ENCODE measurements at places on chromosomes 12 and 14.
A peak's percentile ranks its signal among the peaks of the same experiment; 100 is the strongest.

DNA sequence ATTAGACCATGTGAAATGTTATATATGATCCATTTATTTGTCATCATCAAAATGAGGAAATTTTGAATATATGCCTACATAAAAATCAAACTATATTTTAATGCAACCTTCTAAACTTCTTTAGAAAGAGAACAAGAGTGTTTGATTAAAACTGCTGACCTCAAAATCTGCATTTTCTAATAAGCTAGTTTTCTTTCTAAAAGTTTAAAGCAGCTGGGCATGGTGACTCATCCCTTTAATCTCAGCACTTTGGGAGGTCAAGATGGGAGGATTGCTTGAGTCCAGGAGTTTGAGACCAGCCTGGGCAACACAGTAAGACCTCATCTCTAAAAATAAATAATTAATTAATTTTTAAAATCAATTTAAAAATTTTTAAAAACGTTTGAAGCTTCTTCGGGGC lies 36.2 kb downstream of the GNPTAB start:
- DNase-seq = no peak

- no peak for DNase-seq
Observed at GRCh38 chr14:28102001-28102400, 664.6 kb upstream of the FOXG1 start.

- no peak for DNase-seq
Observed at GRCh38 chr12:50914872-50915484, 37.4 kb upstream of the HIGD1C start.

DNA sequence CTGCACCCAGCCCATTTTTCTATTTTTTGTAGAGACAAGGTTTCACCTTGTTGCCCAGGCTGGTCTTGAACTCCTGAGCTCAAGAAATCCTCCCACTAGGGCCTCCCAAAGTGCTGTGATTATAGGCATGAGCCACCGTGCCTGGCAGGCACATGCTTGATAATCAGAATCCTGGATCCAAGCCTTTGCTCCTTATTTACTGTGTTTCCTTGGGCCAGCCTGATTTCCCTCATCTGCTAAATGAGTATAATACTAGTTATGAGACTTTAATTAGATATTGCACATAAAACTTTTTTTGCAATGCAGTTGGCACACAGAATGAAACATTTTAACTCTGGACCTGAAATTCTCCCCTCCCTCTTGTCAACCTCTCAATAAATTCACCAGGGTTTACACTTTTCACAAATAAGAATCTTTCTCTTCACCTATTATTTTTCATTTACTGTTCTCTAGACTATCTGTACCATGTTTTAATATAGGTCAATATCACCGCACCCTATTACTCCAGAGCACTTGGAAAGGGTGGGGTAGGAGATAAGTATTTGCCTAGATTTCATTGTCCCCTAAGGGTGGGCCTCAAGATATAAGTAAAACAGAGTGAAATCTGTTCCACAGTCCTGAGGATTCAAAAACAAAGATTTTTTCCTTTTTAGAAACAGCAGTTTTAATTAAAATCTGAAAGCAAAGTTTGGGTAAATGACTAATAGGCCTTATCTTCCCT lies 69.2 kb upstream of the NR2C1 start:
- no peak for DNase-seq

DNA sequence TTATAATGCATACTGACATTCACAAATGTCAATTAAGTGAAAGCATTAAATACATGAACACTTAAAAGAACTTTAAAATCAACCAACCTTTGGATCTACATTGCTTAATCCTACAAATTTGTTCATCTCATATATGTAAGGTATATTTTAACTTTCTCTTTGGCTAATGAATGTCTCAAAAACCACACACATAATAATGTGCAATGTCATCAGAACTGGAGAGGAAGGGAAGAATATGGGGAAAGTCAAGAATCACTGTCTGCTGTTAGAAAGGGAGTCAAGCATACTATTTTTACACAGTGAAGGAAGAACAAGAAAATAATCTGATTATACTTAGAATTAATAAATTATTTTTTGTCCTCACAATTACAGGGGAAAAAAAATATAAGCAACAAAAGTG lies 4.9 kb downstream of the GMFB start:
- no peak for DNase-seq

GRCh38 chr12:123748161-123748560 lies 13.9 kb upstream of the DNAH10 start:
- DNase-seq = no peak

GRCh38 chr14:54106661-54107377 lies 150.2 kb upstream of the BMP4 start:
- peak; percentile 37 for DNase-seq

- DNase-seq = no peak
Observed at GRCh38 chr12:68888243-68888642, 44.7 kb downstream of the CPM start.

- DNase-seq = no peak
Observed at GRCh38 chr14:21066882-21067502, 3.1 kb upstream of the ARHGEF40 start.

GRCh38 chr12:69150083-69150795 lies 89.1 kb upstream of the CPSF6 start:
- no peak for DNase-seq
